DMS79 (cell line): ENCODE measurements at places on chromosomes 1 and 21.

DNA sequence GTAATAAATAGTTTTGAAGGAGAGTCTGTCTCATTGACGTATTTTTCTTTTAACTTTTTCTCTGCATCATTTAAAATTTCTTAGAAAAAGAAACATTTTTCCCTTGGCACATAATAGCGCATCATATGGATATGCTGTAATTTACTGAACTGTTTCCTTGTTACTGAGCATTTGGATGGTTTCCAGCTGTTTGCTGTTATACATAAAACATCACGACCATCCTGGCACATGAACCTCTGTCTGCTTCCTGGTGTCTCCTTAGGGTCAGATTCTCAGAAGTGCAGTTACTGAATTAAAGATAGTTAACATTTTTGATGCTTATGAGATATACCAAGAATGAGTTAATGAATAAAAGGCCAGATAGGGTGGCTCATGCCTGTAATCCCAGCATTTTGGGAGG is 67.2 kb downstream of the BACE2 start:
- DNase-seq: no peak

- DNase-seq: no peak
Measured at GRCh38 chr1:25458541-25459298, 28.0 kb downstream of the MACO1 start.

DNA sequence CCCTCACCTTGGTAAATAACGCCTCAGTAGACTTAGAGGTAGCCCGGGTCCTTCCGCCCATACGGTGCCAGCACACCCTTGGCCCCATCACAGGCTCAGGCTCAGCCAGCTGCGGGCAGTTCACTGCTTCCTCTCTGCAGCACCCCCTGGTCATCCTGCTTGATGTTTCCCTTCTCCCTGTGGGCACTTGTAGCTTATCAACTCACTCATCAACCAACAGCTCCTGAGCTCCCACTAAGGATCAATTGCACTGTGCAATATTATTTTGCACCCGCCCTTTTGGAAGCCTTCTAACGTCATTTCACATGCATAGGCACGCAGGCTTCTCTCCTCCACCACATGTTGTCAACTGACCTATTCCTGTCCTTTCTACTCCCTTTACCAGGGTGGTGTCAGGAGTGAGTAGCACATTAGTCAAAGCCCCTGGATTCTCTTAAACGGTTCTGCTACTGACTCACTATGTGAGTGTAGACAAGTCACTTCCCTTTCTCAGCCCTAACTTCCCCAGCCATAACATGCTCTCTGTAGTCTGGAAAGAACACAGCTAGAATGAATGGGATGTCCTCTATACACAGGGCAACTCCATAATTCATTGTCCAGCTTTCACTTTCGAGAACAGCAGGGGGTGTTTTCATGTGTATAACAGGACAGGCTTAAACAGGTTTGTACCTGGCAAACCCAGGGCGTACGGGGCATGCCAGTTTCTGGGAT is 47.1 kb upstream of the IRF2BP2 start:
- no peak for DNase-seq

DNA sequence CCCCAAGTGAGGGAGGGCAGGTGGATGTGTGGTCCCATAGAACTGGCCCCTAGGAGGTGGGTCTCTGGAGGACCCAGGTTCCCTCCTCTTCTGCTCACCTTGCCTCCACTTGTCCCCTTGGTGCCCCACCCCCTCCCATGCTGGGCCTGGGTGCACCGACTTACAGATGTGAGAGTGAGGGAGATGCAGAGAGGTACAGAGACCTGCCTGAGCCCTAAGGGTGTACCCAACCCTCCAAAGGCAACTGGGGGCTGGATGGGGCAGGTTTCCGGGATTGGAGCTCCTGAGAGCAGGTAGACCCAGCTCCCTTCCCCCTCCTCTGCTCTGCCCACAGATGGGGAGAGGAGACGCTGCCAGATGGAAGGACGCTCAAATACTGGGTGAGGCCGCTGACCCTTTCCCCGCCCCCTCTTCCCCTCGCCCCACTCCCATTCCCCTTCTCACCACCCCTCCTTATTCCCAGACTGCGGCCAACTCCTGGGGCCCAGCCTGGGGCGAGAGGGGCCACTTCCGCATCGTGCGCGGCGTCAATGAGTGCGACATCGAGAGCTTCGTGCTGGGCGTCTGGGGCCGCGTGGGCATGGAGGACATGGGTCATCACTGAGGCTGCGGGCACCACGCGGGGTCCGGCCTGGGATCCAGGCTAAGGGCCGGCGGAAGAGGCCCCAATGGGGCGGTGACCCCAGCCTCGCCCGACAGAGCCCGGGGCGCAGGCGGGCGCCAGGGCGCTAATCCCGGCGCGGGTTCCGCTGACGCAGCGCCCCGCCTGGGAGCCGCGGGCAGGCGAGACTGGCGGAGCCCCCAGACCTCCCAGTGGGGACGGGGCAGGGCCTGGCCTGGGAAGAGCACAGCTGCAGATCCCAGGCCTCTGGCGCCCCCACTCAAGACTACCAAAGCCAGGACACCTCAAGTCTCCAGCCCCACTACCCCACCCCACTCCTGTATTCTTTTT is 10.3 kb downstream of the TINAGL1 start:
- DNase-seq: no peak

DNA sequence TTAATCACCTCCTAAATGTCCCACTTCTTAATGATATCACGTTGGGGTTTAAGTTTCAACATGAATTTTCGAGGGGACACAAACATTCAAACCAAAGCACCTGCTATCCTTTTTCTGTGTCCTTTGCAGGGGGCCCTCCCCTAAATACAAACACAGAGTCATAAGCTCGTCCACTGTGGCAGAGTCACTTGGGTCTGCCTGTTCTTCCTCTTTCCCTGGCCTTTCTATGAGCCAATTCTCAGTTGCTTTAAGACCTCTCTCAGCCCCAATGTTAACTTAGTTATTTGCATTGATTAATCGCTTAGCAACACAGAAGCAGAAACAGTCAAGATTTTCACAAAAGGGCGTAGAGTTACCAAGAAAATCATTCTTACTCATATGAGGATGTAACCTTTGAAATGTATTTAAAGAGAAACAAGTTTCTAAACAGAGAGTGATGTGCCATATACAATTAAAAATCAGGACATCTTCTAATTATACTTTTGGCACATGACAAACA is 14.9 kb downstream of the APCS start:
- DNase-seq: no peak

- DNase-seq: no peak
Measured at GRCh38 chr1:217469983-217470382, 160.9 kb downstream of the GPATCH2 start.

- no peak for DNase-seq
Measured at GRCh38 chr1:117537291-117537920, 68.4 kb upstream of the TENT5C start.

GRCh38 chr1:44073528-44073927 is 42.3 kb upstream of the SLC6A9 start:
- no peak for DNase-seq

DNA sequence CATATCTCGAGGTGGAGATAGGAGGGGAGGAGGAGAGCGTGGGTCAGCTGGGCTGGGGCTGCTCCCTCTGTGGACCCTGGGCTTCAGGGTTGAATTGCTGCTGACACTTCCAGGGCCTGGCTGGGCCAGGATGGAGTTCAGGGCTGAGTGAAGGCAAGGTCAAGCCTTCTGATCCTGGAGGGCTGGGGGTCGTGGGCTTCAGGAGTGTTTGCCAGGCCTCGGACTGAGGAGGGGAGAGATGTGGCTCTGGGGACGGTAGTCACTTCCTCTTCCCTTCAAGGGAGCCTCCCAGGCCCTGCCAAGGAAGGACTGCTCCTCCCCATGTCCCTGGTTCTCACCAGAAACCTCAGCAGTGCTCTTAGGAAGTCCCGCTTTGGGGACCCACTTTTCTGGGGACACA is 12.1 kb upstream of the FAM131C start:
- DNase-seq: no peak

DNA sequence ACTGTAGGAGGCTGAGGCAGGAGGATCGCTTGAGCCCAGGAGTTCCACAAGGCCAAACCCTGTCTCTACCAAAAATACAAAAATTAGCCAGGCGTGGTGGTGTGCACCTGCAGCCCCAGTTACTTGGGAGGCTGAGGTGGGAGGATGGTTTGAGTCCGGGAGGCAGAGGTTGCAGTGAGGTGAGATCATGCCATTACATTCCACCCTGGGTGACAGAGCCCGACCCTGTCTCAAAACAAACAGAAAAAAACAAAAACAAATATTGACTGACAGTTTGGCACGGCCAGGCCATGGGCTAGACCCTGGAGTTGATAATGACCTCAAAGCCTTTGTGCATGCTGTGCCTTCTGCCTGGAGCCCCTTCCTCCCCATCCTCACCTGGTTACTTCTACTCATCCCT is 19.2 kb upstream of the RSPO1 start:
- no peak for DNase-seq

DNA sequence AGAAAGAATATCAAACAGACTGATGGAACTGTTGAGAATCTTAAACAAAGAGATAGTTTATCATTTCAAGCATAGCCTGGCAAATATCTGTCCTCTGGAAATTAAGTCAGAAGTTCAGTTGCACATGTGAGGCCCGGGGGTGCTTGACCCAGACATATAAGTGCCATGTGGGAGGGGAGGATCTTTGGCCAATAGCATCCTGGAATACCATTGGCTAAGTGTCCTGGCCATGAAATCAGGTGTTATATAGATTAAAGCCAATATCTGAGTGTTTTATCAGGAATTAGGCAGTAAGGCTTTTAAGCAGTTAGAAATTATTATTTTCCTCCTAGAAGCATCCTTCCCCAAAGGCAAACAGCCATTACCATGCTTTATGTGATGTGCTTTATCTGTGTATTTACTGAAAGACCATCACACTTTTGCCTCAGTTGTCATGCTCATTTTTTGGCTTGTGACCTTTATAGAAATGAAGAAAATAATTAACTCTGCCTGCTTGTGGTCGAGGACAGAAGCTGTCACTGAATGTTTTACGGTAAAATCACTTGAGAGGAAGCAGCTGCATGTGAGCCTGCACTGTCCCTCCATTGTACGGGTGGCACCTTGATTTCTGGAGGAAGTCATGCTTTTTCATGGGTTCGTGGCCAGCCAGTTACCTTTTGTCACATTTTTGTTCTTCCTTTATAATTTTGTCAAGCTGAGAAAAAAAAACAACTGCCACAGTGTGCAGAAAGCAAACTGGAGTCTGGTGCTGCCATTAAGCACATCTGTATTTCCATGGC is 259.9 kb upstream of the FMN2 start:
- no peak for DNase-seq

- no peak for DNase-seq
Measured at GRCh38 chr1:20666804-20667203, 5.6 kb upstream of the DDOST start.

- DNase-seq: no peak
Measured at GRCh38 chr1:32321712-32322291, 14.2 kb downstream of the MARCKSL1 start.

DNA sequence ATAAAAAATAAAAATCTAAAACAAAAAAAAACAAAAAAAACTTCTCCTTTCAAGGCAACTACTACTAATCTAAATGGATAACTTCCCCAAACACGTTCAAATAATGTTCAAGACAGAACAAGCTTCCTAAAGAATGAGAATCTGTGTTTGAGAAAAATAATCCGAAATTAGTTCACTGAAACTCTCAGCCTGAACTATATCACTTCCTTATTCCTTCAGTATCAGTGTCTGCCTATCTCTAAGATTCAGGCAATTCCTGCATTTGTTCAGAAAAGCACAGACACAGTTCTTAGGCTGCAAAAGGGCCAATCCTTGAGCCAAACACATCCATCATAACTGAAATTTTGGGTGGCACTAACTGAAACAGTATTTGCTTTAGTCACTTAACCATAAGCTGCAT is 22.4 kb downstream of the DSTYK start:
- no peak for DNase-seq

DNA sequence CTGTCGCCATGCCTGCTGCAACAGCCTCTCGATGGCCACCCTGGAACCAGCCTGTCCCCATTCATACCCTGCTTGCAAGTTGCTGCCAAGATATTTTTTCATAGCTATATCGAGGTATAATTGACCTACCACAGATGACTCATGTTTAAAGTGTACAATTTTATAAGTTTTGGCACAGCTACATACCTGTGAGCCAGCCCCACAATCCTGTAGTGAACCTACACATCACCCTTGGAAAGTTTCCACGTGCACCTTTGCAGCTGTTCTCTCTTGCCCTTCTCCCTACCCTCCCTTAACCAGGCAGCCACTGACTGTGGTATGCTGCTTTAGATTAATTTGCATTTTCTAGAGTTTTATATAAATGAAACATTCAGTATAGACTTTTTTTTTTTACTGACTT is 23.0 kb upstream of the KCNJ6 start:
- DNase-seq: no peak

- DNase-seq: no peak
Measured at GRCh38 chr21:25584833-25585676, 22.2 kb downstream of the MRPL39 start.
